ENCODE measurements at places on chromosomes 3 and 15.

DNA sequence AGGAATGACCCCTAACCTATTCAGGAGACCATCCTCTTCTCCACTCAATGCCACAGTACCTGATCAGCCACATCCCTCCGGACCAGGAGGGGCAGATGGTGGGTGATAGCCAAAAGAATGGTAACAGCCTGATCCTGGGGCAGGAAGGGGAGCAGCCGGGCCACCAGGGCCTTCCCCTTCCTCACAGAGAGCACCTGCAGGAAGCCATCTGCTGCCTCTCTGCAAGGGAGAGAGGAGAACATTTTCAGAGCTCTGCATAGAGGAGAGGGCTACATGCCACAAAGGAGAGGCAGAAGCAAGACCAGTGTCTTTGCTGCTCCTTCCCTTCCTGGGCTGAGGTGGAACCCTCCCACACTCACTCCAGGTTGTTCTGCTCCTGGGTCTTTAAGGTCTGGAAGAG is 5.5 kb upstream of the SPG11 start:
- no peak for DNase-seq

DNA sequence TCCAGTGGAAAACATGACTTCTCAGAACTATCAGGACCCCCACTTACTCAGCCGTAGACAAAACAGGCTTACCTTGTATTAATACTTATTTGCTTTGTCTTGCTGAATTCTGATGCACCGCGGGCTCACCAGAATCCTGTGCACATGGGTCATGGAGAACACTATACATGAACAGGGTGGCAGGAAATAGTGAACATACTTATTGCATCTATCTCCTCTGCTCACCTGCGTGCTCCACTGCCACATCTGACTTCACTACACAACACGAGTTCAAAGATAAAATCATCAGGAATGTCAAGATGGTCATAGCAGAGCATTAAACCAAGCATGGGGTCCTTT is 10.7 kb upstream of the MAPK6 start:
- DNase-seq: no peak

DNA sequence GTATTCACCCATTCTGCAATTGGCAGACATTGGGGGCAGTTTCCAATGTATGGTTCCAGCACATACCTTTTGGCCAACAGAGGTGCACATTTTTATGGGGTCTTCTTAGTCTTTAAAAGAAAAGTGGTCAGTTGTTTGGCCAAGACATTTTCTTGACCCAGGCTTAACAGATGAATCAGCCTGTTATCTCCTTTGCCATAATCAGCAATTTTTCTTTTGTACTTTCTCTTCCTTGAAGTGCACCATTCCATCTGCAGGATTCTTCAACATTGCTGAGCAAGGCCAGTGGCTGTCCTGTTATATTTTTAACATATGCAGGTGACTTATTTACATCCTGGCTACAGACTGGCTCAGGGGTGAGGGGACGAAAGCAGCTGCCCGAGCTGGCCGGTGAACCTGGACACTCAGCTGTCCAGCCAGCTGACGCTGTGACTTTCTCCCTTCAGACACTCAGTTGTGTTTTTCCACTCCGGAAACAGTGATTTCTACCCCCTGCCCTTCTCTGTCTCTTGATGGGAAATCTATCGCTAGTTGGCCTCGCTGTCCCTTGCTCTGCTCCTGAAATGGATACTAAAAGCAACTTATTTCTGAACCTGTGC is 96.5 kb upstream of the TNFAIP8L3 start:
- no peak for DNase-seq

GRCh38 chr15:80929689-80930088 is 59.9 kb downstream of the MESD start:
- DNase-seq: no peak

- DNase-seq: no peak
Measured at GRCh38 chr3:61940236-61940635, 378.9 kb downstream of the PTPRG start.

DNA sequence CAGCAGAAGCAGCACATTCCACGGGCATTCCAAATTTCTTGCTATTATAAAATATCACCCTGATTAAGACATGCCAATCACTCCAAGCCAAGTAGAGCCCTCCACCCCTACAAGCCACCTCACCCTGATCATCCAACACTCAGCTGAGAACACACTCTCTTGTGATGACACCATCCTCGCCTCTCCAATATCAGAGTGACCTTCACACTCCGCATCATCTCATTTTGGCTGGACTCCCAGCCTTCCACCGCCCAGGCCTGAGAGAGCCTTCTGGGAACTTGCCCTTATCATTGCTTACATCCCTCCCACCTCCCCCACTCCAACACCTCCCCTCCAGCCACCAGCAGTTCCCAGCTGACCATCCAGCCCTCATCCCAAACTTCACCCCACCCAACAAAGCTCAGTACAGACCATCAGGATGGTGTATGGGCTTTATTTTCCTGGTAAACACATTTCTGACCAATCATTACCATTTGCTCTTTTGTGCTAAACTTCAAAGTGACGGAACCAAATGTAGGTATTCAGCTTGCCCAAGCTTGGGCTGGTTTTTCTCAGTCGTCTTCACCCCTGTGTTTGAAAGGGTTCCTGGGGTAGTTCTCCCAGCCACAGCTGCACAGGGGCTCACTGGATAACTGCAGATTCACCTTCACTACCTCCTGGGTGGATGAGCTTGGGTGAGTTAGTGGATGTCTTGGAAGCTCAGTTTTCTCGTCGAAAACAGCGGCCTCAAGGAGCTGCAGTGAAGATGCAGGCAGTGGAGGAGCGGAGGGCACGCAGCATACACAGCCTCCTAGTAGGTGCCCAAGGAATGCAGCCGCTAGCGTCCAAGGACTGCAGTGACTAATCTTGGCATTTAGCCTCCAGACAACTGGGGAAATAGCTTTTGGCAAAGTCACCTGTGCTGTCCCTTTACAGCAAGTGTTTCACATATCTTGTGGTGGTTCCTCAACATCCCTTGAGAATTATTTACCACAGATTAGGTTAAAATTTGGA is 115.1 kb downstream of the LIPC start:
- no peak for DNase-seq

- no peak for DNase-seq
Measured at GRCh38 chr15:66650433-66650832, 51.6 kb upstream of the SMAD6 start.

DNA sequence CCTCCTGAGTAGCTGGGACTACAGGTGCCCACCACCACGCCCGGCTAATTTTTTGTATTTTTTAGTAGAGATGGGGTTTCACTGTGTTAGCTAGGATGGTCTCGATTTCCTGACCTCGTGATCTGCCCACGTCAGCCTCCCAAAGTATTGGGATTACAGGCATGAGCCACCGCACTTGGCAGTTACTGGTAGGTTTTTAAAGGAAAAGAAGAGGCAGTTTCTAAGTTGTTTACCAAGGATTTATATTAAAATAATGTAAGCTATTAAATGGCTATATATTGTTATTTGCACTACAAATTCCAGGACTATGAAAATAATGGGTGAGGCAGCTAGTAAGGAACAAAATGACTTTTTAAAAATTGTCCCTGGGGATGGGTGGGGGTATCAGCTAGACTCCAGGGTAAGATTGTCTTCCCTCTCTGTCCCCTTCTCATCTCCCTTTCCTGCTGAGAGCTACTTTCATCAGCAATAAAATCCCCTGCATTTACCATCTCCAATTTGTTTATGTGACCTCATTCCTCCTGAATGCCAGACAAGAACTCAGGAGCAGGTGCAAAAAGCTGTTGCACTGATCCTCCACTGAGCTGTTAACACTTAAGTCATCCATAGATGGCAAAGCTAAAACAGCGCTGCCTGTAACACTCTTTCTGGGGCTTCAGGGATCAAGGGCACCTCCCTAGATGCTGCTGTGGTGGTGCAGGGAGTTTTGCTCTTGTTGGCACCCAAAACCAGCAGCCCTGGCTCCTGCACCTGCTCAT is 165.2 kb downstream of the ZPLD1 start:
- DNase-seq: no peak

- DNase-seq: no peak
Measured at GRCh38 chr3:8385848-8386620, 115.6 kb upstream of the LMCD1 start.

DNA sequence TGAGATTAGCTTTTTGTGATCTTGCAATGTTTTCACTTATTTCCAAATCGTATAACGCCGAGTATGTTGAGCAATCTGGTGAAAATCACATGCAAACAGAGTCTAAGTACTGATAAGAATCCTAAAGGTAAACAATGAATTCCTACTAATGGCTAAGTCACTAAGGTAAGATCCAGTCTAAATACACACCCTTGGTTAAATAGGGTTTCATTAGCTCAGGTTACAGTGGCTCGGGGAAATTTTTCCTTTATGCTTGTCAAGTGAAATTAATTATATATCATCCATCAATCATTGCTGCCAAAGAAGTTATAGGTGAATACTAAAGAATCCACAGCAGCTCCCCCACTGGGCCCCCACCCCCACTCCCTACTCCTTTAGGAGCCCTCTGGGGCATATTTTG is 139.3 kb downstream of the SOX2 start:
- DNase-seq: no peak

DNA sequence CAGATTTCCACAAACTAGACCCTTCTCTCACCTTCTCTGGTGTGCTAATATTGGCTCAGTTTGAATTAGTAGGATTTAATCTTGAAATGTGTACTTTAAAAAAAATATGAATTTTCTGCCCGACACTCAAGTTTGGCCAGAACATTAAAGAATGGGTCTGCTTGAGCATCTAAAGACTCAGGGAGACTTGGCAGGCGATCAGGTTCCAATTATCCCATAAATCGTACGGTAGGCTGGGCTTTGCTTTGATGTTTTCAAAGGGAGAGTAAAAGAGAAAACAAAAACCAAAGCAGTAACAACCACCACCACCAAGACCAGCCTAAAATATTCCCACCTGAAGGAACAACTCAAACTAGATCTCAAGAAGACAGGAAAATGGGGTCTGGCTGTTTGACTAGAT is 230.8 kb downstream of the EBLN2 start:
- DNase-seq: no peak

GRCh38 chr3:144810160-144810559 is 838.5 kb downstream of the DIPK2A start:
- no peak for DNase-seq

DNA sequence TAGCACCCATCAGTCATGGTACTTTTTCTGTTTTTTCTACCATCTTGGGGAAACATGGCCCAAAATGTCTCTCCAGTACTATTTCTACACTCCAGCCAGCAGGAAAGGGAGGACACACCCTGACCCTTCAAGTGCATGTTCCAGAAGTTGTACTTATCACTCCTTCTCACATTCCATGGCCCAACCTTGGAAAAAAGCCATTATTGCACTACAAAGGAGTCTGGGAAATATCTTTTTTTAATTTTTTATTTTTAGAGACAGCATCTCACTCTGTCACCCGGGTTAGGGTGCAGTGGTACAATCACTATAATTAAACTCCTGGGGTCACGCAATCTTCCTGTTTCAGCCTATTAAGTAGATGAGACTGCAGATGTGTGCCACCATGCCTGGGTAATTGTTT is 100.0 kb upstream of the PPP2R3A start:
- DNase-seq: no peak

- no peak for DNase-seq
Measured at GRCh38 chr15:32956006-32956405, 238.2 kb downstream of the GREM1 start.

GRCh38 chr3:55147406-55147805 is 219.5 kb upstream of the LRTM1 start:
- no peak for DNase-seq

DNA sequence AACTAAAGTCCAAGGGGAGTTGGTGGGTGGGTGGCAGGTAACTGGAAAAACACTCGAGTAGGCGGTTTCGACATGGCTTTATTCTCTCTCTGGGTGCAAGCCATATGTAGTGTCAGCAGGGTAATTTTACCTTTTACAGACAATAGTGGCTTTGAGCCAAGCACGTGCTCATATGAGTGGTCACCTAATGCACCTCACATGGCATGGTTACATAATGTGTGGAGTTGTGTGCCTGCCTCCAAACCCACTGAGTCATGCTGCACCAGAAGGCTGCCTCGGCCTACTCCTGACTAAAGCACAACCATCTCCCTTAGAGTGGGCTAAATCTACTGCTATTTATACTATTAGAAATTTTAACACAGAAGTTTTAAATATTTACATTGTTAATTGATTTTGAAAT is 16.5 kb downstream of the CCRL2 start:
- no peak for DNase-seq

- DNase-seq: no peak
Measured at GRCh38 chr15:40511093-40511471, 40.3 kb downstream of the CHST14 start.

GRCh38 chr3:171428892-171429291 is 31.3 kb downstream of the TNIK start:
- DNase-seq: no peak

DNA sequence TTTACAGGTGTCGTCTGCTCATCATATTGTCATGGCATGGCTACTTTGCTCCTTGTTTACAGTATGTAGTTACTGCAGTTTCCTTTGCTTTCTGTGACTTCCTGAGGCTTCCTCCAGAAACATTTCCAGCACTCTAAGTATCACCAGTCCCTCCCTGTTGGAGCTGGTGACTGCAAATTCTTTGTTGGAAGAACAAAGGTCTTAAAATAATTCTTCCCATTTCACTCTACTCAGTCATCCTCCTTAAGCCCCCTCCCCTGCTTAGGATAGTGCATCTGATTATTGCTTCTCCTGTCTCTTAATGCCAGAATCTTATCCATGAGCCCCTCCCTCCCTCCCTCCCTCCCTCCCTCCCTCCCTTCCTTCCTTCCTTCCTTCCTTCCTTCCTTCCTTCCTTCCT is 72.0 kb downstream of the C3orf38 start:
- no peak for DNase-seq

DNA sequence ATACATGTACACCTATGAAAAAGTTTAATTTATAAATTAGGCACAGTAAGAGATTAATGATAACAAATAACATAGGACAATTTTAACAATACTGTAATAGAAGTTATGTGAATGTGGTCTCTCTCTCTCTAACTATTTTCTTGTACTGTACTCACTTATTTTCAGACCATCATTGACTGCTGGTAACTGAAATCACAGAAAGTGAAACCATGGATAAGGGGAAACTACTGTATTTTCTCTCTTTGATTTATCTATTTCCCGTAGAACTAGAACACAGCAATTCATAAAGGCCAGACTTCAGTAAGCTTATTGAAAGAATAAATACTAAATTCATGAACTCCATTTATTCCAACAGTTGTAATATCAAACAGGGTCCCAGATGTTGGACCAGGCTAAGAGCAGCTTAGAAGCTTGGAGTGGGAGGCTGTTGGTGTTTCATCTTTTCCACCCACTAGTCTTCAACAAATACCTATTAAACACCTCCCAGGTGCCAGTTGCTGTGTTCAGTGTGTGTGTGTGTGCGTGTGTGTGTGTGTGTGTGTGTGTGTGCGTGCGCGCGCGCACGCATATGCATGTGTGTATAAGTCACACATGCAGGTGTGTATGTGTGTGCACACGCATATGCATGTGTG is 235.4 kb downstream of the FOXP1 start:
- DNase-seq: no peak

- DNase-seq: no peak
Measured at GRCh38 chr3:55185380-55185779, 257.5 kb upstream of the LRTM1 start.

- no peak for DNase-seq
Measured at GRCh38 chr15:29670266-29670665, 152.0 kb downstream of the TJP1 start.

GRCh38 chr3:171784387-171784786 is 25.9 kb downstream of the PLD1 start:
- no peak for DNase-seq

- DNase-seq: no peak
Measured at GRCh38 chr3:9301091-9301490, 51.6 kb upstream of the SRGAP3 start.

GRCh38 chr3:138846262-138846791 is 11.6 kb upstream of the PIK3CB start:
- no peak for DNase-seq
